T-helper 9 cell (primary cell): ENCODE measurements at places on chromosomes 7 and 10.

- no peak for DNase-seq
Observed at GRCh38 chr7:100949933-100950443, 654 bp downstream of the MUC3A start.

- no peak for DNase-seq
Observed at GRCh38 chr7:150927157-150927955, 50.8 kb downstream of the KCNH2 start.

DNA sequence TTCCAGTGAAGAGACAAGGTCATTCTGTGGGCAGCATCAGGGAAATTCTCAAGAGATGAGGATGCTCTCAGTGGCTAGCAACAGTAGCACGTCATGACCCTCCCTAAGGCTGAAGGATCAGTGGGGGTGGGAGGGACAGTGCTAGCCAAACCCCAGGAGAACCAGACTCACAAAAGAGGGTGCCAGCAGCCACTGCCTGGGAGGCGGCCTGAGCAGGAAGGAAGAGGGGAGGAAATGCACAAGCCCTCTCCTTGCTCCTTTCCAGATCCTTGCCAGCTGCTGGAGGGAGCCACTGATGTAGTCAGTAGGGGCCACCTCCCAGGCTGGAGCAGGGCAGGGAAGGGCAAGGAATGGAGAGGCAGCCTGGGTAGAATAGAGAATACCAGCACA, 302.7 kb downstream of the RPS24 start:
- DNase-seq = no peak

DNA sequence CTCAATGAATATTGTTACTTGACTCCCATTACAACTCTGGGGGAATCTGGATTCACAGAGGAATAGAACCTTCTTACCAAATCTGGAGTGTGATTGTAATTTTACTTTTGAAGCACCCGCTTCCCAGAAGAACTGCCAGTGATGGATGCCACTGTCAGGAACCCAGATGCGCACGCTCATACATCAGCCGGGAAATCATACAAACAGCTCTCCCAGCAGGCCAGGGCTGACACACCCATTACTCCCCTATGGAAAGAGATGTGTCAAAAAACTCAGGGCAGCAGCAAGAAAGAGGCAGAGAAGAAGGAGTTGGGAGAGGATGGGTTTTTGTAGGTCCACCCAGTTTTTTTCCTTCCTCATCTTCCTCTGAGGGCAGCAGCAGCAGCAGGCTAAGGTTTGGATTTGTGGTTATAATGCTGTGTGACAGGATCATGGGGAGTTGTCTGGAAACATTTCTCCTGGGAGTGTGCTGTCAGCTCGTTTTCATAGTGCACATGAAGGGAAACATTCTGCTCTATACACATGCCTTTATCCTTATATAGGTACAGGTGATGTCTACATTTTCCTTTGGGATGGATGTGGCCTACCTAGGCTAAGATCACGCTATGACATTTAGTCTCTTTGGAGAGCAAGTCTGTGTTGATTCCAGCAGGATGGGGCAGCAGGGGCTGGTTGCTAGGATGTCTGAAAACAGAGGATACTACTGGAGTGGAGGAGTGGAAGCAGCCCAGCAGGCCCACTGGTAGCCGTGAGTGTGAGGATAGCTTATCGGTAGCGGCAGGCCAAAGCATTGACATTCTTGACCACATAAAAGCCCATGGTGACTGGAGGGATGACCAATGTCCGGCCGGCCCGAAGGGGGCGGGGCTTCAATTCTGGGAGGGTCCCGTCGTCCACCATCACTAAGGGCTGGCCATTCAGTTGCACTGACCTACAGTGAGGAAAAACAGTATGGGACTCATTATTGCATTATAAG, 12.4 kb upstream of the HPS1 start:
- DNase-seq = no peak

DNA sequence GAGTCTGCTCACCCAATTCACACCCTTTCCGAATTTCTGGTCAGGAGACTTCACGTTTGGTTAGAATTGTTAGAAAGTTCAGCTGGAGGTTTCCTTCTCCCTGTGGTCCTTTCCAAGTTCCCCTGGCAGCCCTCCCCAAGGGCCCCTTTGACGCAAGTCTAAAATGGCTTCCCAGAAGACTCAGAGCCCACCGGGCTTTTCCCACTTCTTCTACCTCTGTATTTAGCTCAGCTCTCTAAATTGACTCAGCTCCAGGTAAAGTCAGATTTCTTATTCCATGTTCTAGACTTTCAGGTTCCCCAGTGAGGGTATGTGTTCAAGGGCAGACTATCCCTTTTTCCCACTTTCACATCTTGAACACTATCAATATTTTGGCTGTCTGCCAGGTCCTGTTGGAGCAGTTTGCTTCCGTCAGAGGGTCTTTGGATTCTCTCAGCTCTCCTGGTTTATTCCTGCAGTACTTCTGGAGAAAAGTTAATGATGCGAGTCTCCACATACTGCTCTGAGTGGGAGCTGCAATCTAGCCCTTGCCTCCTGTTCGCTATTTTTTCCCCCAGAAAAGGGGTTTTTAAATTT, 53.1 kb upstream of the ZNF273 start:
- DNase-seq = no peak

DNA sequence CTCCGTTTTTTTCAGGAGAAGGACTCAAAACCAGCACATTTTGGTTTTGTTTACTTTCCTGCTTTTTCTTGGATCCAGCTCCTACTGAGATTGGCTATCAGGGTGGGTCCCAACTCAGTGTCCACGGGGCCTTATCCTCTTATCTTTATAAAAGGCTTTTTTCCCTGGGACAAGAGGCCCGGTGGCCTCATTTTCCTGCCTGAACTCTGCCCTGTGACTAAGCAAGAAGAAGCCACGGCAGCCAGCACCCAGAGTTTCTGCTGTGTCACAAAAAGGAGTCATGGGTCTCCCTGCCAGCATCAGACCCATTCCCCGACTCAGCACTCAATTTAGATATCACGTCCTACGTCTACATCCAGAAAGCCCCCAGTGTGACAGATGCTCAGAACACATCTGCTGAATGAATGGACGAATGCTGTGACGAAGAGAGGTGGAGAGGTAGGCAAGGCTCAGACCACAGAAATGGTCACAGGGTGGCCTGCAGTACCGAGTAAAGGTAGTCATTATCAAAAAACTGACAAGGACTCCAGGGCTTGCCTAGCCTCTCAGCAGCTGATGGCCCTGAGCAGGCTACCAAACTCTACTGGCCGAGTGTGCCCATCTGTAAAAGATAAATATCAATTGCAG, 16.7 kb downstream of the DLG5 start:
- no peak for DNase-seq

GRCh38 chr10:98474628-98475027, 27.9 kb upstream of the HPS1 start:
- no peak for DNase-seq

DNA sequence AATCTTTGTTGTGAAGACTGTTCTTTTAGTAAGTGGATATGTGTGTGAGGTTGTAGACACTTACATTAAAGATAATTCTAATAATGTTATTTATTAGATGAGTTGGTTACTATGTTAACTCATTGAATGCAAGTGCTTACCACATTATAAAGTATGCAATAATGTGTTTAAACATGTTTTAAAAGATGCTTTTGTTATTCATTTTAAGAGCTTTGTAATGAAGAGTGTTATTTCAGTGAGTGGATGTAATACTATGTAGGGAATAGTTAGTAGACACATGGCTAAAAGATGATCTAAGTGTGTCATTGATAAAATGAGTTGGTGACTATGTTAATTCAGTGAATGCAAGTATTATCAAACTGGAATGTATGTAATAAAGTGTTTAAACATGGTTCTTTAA, 70.0 kb upstream of the VOPP1 start:
- no peak for DNase-seq

DNA sequence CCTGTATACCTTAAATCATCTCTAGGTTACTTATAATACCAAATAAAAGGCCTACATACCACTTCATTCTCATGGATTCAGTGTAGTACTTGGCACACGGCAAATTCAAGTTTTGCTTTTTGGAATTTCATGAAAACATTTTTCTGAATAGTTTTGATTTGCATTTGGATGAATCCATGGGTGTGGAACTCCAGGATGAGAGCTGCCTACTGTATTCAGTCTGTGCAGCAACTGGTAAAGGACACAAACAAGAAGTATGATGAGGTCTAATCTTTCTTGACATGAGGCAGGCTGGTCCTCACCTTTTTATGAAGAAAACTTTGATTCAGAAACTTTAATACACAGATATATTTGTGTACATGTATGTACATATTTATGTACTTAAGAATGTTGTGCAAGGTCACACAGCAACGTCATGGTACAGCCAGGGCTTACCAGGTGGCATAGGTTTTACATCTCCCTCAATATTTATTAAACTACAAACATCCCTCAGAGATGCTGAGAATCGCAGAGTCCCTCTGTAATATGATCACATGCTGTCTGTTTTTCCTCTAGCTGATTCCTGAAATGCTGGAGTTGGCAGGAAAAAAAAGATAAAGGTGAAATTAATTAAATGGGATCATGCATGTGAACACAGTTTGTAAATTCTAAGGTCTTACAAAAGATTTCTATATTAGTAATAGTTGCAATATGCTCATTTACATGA, 239.6 kb downstream of the PRKG1 start:
- DNase-seq = no peak

DNA sequence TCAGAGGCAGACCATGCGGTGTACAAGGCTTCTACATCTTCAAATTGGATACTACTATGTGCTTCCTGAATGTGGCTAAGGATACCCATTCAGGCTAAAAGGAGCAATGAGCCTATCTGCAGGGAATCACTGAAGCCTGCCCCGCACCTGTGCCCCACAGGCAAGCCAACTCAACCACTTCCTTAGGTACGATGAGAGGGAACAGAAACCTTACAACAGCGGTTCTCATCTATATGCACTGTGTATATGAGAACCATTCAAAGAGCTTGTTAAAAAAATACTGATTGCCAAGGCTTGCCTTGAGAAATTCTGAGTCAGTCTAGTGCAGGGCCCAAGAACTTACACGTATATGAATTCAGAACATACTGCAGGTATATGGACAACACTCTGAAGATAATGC, 679.6 kb downstream of the PARD3 start:
- DNase-seq = no peak

DNA sequence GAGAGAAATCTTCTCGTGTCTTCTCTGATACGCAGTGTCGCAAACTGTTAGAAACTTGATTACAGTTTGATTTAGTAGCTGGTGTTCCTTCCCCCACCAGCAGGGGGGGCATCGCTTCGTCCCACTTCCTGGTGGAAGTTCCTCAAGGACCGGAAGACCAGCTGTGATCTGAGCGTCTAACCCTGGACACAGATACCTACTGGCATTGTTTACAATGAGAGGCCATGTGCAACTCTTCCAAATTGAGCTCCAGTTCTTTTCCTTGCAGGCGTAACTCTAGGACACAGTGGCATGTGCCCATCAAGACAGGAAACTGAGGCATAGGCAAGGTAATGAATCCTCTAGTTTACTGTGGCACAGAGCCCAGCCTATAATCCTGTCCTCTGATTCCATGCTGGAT, 219.0 kb downstream of the CCDC3 start:
- peak; percentile 12 for DNase-seq

DNA sequence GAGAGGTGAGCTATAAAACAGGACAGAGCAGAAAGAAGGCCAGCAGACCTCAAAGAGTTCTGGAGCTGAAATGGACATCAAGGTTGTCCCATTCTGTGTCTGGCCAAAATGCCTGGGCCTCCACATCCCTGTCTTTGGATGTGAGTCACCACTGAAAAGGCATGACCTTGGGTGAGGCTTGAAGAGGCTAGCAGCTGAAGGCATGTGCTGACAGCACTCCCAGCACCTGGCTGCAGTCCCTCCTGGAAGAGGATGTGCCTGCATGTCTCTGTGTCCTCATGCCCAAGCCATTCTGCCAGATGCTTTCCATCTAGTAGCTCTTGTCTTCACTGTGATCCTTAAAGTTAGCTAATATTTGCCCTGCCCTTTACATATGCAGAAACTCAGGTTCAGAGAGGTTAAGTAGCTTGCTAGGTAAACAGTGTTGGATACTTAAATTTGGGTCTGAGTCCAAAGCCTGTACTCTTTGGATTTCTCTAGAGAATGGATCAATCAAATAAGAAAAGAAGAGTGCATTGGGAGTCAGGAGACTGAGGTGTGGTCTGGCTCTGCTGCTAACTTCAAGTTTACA, 35.8 kb downstream of the HECW1 start:
- no peak for DNase-seq

- DNase-seq = no peak
Observed at GRCh38 chr10:93259126-93259525, 185.4 kb downstream of the CYP26A1 start.

- DNase-seq = no peak
Observed at GRCh38 chr10:131959841-131960240, 21.9 kb downstream of the BNIP3 start.

DNA sequence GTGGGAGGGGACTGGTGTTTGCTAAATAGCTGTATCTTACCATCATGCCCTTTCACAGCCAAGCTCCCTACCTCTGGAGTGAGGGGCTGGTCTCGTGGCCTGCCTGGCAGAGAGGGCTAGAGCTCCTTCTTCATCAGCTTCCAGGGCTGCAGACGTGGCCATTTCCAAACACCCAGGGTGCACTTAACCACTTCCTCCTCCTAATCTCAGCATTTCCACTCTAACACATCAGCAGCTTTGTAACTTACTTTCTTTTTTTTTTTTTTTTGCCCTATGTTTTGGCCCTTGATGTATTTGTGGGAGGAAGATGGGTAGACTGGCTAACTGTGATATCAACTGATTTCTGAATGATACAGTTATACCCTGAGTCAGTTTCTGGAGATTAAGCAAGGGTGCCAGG, 27.4 kb downstream of the LRRC4 start:
- no peak for DNase-seq

DNA sequence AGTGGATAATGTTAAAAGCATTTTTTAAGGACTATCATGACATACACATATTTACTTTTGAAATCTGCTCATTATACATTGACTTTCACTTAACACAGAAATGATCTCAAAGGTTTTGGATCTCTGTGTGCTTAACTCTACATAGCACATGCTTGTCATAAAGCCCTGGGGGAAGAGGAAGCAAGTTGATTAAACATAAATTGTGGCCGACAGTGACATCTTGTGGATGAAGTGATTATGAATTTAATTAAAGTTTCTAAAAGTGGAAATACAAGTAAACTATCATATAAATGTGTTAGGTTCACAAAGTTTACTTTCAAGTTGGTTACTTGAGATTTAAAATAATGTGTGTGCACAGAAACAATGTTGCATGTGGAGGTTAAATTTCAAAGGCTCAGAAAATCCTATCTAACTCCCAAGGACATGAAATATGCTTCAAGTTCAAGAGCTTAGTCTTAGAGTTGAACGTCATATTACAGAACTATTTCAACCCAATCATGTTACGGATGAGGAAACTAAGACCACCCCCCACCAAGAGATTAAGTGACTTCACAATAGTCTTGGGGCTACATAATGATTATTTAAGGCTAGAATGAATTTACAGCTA, 1247.8 kb downstream of the GATA3 start:
- DNase-seq = no peak
